ENCODE measurements at places on chromosomes 3 and 15.

GRCh38 chr3:172313671-172314070 is 134.6 kb downstream of the GHSR start:
- peak; percentile 12 for DNase-seq

- no peak for DNase-seq
Observed at GRCh38 chr3:138362538-138362937, 14.2 kb downstream of the MRAS start.

DNA sequence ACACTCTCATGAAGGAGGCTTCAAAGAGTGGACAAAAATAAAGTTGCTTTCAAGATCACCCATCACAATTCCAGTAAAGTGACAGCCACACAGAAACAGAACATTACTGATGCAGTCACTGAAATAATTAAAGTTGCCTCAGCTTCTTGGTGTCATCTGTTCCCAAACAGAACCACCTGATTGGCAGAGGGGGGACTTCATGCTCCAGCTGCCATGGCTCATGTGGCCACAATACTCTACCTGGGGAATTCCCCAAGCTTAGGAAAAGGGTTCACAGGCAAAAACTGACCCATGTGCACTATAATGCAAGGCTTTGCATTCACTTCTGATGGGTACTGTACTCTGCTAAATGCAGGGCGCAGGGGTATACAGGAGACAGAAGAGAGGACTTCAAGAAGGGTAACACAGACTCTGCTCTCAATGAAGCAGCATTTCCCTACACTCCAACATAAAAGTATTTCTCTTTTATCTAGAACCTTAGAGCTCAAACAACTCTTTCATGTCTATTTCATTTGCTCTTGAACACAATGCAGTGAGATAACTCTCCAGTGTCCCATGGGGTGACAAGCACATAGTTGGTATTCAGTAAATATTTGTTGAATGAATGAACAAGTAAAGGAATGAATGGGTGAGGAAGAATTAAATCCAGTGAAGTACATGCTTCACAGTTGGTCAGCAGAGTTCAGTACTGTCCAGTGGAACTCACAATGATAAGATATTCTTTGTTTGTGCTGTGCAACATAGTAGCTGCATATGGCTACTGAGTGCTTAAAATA is 8.6 kb upstream of the CTNNB1 start:
- no peak for DNase-seq

- DNase-seq, result no peak
Observed at GRCh38 chr15:58547628-58548307, 116.0 kb downstream of the LIPC start.

- no peak for DNase-seq
Observed at GRCh38 chr3:194265996-194266964, 84.8 kb downstream of the CPN2 start.

DNA sequence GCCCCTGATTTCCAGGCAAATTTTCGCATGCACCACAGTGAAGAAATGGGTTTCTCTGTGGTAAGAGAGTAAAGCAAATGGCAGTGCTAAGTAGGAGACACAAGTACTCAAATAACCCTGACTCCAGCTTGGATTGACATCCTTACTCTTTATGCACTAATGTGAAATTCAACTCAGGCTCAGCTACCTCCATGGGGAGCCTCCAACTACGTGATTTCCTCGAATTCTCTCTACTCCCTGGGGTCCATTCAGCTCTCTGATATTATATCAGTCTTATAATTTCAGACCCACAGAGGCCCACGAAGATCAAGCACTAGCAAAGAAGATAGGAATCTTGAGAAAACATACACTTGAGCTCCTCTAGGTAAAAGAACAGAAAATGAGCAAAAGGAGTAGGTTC is 407.6 kb upstream of the CCDC54 start:
- DNase-seq, result no peak

GRCh38 chr15:58463815-58464650 is 32.2 kb downstream of the LIPC start:
- DNase-seq, result no peak

- DNase-seq, result peak; percentile 94
Observed at GRCh38 chr3:197466586-197467399, 89.0 kb downstream of the BDH1 start.

GRCh38 chr15:68709876-68710275 is 110.8 kb downstream of the ANP32A start:
- no peak for DNase-seq

GRCh38 chr15:62612771-62613170 is 429.8 kb upstream of the TPM1 start:
- no peak for DNase-seq

DNA sequence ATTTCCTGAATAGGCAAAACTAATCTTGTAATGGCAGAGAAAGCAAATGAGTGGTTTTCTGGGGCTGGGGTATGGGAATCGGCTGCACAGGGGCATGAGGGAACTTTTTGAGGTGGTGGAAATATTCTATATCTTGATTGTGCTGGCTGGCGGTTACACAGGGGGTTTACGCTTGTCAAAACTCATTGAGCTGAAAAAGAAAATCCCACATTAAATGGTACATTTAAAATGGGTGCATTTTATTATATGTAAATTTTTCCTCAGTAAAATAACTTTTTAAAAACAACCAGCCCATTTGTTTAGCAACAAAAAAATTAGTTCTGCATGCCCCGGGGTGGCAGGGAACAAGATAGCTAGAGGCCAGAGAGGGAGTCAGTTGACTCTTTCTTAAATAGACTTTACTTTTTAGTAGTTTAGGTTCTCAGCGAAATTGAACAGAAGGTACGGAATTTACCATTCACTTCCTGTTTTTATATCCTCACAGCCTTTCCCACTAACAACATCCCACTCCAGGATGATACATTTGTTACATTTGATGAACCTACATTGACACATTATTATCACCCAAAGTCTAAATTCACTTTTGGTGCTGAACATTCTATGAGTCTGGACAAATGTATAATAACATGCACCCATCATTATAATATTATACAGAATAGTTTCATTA is 41.2 kb upstream of the BCL2A1 start:
- DNase-seq, result no peak

DNA sequence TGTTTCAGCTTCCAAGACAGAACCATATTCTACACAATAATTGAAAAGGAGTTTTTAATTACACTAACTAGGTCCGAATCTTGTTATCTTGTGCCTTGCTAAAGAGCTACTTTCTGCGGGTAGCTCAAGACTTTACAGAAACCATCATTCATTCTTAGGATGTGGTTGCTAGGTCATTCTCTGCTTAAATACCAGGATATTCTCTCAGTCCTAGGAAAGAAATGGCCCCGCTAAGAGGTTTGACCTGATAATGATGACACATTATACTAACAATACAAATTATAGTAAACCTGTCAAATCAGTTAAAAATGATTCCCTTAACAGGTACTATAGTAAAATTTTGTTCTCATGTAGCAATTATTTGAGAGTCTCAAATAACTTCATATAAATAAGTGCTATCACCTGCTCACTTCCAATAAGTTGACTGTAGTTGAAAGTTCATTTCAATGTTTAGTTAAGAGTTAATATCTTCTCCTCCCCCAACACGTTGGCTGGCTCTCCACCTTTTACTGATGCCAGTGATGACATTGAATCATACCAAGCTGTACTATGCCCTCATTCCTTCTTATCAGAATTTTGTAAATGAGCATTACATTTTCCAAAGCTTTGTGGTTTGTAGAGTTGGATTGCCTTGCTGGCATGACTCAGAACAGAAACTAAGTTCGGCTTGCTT is 3.6 kb upstream of the C3orf85 start:
- no peak for DNase-seq

DNA sequence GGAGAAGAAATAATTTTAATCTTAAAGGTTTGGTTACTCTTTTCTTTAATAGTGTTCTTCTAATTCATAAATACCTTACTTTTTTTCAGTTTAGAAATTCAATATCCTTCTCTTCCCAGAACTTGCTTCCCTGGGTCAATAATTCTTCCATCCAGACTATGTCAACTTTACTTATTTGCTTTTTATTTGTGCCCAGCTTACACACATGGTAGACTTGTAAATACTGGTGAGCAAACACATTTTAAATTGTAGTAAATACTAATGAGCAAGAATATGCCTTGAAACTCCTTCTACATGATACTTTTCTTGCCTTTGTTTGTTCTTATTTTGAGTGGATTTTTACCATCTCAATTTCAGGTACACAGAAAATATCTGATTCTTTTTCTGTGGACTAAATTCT is 33.7 kb downstream of the SST start:
- no peak for DNase-seq

DNA sequence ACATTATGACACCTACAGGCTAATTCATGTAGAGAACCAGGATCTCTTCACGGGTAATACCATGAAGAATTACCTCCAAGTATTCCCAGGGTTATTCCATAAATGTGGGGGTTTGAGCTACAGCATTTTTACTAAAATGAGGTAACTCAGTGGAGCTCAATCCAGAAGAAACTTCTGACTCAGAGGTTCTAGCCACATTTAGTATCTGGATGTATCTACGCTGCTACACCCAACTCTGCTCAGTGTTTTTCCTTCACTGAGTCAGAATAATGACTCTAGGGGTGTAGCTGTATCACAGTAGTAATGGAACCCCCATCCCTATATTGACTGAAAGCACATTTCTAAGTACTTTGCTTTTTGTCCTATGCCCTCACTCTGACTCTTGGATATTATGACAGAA is 52.4 kb downstream of the COPS2 start:
- no peak for DNase-seq

- no peak for DNase-seq
Observed at GRCh38 chr3:150077107-150077506, 106.4 kb upstream of the PFN2 start.

DNA sequence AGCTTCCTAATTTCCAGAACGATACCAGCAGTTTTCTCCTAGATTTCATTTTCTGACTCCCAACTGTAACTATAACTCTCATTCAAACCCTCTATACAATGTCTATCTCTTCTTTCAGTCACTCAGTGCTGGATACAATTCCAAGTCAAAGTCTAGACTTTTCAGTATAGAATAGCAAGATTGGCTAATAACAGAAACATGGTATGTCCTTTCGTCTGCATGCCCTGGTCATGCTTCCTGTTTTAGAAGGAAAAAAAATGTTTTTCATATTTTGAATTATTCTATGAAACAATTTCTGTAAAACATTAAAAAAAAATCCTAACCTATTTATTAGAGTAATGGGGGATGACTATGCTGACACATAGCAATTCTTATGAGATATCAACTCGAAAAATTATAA is 180.0 kb downstream of the KCNAB1 start:
- no peak for DNase-seq

DNA sequence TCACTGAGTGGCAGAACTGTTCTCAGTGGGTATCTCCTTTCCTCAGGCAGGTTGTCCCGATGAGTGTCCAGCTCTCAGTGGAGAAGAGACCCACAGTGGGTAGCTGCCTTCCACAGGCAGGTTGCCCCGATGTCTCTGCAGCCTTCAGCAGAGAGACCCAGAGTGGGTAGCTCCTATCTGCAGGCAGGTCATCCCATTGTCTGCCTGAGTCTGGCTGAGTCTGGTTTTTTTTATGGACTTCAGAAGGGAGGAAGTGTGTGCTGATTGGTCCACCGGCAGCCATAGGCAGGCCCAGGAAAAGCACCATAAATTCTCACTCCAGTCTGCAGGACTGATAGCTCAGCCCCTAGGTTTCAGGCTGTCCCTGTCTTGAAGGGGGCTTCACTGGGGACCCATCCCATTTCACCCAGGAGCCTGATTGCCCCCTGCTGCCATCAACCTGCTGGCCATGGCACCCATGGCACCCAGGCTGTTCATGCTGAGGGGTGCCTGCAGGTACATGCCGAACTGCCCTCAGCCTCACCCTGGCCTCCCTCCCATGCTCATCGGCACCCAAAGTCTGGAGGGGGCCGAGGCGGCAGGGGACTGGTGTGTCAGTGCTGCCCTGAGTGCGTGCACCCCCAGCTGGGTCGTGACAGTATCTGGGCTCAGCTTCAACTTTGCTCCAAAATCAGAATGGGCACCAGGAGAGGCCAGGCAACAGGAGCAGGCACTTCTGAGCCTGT is 3.6 kb upstream of the LIMD1 start:
- no peak for DNase-seq

All from skin of body (tissue), 3 donors.